ENCODE measurements at places on chromosomes 2 and 18.

DNA sequence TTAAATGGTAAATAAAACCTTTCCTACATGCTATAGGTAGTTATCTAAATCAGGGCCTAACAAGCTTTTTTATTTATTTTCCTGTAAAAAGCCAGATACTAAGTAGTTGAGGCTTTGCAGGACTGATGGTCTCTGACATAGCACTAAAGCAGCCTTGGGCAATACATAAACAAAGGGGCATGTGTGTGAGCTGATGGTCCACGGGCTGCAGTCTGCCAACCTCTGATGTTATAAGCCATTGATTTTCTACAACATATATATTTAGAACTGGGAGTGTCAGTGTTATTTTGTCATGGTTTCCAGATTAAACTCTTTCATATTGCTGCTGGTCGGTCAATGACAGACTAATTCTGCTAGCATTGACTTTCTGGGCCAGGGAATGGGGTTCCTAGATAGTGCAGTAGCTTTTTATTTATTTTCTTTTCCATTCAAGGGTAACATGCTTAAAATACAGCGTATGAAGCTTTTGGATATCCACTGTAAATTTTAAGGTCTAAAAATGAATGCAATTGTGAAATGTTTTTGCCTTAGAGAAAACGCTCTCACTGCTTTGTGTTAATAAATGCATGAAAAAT is 134.0 kb downstream of the NEDD4L start:
- DNase-seq, result no peak

- DNase-seq, result no peak
Measured at GRCh38 chr2:23826771-23827170, 100.2 kb downstream of the ATAD2B start.

GRCh38 chr2:239245872-239246721 is 154.7 kb downstream of the HDAC4 start:
- DNase-seq, result no peak

DNA sequence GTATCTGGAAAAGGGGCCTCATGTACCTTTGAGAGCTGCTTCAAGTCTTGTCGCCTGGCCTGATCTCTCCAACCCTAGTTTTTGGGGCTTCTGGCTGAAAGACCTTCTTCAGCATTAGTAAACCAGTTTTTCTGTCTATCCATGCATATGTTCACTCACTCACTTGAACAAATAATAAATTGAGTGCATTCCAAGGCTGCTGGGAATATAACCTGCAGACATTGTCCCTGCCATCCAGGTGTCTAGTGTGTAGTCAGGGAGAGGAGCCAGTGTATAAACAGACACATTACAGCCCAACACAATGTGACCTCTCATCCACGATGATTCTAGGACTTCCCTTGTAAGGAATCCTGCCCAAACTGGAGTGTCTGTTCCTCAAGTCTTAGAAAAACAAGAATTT is 262.1 kb downstream of the PRKCE start:
- no peak for DNase-seq

- DNase-seq, result no peak
Measured at GRCh38 chr2:82731824-82732223, 1727.3 kb downstream of the SUCLG1 start.

GRCh38 chr2:61135510-61135909 is 26.5 kb upstream of the C2orf74 start:
- no peak for DNase-seq

Data from activated T-cell treated with anti-CD3 and anti-CD28 coated beads for 48 hours (primary cell).